ENCODE measurements at places on chromosomes 16 and 17.
A peak's percentile ranks its signal among the peaks of the same experiment; 100 is the strongest.

DNA sequence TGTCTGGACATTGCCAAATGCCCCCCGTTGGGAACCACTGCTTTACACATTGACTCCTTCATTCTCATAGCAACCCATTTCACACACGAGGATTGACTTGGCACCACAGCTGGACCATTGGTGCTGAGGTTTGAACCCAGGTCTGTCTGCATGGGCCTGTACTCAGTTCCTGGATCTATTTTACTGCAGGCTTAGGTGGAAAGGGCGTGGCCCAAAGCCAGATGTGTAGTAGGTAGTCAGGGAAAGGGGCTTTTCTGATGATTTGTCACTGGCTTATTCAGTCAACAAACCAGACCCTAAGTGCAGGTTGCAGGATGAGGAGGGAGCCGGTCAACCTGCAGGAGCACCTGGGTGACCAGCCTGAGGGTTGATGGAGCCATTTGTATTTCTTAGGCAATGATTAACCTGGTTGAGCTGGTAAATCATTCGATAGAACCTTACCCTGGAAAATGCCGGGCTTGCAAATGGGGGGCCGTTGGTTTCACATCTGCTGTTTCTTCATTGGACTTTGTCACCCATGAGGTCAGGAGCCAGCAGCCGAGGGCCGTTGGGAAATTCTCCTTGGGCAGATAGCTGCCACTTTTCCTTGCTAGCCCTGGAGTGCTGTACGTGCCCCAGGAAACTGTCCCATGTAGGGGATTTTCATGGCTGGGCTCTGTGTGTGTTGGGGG, 104.4 kb downstream of the CMIP start:
- DNase-seq = no peak

DNA sequence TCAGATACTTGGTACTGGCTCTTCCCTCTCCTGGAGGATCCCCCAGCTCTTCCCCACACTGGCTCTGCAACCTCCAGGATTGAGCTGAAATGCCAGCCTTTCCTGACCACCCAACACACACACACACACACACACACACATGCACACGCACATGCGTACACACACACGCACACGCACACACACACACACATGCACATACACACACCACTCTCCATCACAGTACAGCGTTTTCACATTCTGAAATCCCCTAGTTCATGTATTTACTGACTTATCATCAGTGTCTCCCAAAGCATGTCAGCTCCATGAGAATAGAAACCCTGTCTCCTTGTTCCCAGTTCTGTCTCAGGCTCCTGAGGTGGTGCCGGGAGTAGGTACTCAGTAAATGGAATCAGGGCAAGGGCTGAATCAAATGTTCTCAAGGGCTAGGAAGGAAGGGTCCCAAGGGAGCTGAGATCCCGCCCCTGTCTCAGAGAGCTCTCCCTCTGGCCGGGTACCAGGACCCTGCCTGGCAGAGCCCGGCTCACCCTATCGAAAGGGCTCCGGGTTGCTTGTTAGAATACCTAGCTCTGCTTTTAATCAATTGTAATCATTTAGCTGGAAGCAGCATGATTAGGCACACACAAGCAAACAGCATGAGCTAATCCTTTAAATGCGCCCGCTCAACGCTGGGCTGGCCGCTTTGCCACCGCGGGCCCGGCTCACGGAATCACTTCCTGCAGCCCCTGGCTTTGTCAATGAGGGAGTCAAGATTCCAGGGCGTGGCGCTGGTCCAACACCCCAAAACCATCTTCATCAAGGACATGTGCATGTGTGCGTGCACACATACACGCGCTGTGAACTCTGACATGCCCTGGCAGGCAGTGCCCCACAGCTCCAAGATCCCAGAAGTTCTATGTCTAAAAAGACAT, 140.7 kb downstream of the C16orf78 start:
- DNase-seq = no peak

DNA sequence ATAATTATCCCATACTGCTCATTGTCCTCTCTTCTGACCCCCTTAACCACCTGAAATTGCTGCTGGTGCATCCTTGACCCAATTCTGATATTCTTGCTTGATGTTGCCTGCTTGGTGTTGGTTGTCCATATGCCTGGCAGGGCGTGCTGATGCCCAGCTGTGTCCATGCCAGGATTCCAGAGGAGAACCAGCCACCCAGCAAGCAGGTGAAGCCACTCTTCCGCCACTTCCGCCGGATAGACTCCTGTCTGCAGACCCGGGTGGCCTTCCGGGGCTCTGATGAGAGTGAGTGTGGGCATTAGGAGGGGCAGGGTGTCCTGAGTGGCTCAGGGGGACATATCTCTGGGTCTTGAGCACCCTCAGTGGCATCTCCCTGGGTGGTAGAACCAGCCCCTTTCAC, 11.4 kb downstream of the RAPGEFL1 start:
- DNase-seq = no peak

- no peak for DNase-seq
Observed at GRCh38 chr17:413016-413350, 60.4 kb upstream of the RPH3AL start.

DNA sequence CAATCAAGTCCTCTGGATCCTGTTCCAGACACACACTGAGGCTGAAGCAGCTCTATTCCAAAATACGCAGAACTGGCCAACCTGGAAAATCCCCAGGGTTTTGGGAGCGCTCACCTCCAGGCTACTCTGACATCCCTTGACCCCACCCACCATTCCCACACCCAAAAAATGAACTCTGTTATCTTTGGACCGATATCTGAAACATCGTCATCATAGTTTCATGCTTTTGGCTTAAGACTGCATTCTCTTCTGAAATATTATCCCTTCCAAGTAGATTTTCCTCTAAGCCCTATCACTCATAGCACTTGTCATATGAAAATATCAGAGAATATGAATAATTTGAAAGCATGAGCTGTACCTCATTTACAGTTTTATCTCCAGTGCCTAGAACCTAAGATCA, 34.7 kb downstream of the VAT1L start:
- DNase-seq = no peak

DNA sequence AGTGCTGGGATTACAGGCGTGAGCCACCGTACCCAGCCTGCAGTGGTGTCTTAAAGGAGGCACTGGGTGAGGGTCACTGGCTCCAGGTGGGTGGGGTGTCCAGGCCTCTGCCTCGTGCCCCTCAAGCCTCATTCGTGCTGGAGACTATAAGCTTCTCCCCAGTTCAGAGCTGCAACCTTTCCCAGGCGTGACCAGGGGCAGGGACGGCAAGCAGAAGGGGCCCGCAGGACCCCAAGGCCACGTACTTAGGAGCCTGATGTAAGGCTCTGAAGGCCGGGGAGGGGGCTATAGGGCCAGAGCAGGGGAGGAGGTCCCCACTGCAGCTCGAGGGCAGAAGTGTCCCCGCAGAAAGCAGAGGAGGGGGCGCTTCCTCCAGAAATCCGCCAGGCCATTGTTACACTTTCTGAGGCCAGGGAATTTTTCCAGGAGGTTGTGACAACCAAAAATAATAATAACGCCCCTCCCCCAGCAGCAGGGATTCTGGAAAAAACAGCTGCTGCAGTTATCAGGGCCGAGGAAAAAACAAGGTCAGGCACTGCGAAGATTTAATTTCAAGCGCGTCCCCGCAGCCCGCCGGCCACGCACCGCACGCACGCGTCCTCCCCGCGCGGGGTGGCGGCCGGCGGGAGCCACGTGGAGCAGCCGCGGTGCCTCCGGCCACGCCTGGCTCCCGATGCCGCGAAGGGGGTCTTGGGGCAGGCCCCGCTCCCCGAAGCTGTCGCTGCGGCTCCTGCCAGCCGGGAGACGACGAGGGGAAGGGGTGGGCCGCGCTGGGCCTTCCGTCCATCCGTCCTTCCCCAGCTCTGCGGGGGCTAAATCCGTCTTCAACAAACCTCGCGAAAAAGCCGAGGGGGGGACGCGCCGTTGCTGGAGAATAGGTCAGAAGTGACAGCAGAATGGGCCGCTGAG, 45.8 kb upstream of the SLC38A10 start:
- DNase-seq = no peak

- DNase-seq = no peak
Observed at GRCh38 chr17:7326186-7326585, 2.9 kb downstream of the NEURL4 start.

DNA sequence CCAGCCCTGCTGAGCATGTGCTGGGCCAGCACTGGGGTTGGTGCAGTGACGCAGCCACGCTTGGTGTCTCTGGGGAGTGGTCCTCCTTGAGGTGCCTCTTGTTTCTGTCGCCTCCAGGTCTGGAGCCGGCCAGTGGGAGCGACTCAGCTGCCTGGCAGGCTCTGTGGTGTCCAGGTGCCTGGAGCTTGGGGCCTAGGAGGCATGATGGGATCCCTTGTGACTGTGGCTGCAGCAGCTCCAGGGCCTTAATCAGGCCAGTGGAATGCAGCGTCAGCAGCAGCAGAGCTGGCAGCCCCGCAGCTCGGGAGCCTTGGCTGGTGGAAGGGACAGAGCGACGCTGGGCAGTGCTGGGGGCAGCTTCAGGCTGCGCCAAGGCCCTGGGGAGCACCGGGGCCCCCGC, 74.7 kb upstream of the CIBAR2 start:
- DNase-seq = no peak

DNA sequence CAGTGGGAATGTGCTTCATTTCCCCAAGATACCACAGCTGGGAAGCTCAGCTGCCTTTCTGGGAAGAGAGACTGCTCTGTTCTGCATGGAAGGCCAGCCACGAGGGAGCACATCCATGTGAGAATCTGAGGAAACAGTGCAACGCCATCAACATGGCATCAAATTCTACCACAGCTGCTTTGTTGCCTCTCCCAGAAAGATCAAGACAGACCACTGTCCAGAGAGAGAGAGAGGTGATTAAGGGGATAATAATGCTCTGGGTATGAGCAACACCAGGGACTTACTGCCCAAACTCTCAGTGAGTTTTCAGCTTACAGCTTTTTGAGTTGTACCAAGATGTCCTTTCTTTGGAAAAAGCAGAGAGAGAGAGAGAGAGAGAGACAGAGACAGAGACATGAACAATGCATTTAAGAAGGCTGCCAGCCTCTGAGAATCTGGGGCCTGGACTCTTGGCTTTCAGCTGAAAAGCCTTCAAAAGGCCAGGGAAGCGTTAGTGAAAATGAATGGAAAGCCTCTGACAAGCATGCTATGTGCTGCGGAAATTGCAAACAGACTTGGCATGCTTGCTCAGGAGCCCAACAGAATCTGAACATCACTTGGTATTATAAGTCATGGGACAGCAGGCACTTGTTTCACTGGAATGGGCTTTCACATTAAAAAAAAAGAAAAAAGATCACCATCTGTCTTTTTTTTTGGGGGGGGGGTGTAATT, 223.1 kb downstream of the MAP2K6 start:
- DNase-seq = no peak

DNA sequence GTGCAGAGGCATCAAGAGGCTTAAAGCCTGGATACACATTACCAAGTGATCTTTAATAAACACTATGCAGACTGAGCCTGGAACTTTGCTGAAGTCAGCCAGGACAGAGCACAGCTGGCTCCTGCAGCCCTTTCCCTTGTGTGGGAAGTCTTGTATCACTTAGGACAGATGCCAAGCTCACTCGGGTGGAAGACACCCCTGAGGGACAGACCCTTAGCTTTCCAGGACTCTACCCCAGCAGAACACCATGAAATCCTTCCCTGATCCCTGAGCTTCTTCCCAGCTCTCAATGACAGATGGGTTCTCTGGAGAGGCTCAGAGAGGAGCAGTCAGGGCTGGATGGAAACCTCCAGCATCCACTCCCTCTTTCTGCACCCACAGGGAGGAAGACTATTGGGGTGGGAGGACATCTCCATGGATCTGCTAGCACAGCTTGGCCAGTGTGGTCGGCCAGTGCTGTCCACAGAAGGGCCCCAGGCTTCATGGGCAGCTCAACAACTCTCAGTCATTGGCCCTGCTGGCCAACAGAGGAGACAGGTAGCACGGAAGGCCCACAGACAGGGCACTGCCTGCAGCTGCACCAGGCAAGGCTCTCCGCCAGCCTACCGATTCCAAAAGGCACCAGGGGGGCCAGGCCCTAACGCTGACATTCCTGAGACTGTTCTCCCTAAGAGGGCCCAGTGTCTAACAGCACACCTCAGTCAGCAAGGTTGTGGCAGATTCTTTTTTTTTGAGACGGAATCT, 15.9 kb downstream of the RAB5C start:
- DNase-seq = no peak

- peak; percentile 55 for DNase-seq
Observed at GRCh38 chr16:78045865-78046581, 23.7 kb downstream of the CLEC3A start.

- no peak for DNase-seq
Observed at GRCh38 chr16:67117716-67118115, 8.0 kb downstream of the PHAF1 start.

- no peak for DNase-seq
Observed at GRCh38 chr17:83126275-83126811, 46.9 kb downstream of the METRNL start.

DNA sequence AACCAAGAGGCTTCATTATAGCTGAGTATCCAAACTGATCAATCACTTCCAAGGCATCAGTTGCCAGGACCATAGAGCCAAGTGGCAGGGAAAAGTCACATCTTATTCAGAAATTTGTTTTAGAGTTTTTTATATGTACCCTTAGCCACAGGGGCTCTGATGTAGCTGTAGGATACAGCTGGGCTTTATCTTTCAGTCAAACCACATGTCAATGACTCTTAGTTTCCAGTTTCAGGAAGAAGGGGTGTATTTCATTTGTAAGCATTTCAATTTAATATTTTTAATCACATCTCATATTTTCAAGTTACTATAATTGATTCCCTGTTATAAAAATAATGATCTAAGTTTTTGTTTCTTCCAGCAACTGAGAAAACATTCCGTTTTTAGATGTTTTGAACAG, 2.9 kb upstream of the FLCN start:
- no peak for DNase-seq

DNA sequence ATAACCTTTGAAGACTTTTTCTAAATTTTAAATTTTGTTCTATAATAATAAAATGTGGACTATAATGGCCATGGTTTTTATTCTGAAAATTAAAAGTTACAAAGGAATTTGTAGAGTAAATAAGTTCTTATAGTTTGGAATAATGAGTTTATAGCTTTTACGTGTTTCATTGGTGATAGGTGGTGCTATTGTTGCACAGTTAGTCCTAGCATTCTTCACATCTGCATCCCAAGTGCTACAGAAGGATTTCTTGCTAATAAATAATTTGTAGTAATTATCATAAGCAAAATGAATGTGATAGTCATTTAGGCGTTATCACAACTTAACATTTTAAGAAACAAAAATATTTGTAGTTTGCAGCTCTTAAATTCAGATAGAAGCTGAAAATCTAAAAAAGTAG, 67.9 kb downstream of the BCAS3 start:
- no peak for DNase-seq

DNA sequence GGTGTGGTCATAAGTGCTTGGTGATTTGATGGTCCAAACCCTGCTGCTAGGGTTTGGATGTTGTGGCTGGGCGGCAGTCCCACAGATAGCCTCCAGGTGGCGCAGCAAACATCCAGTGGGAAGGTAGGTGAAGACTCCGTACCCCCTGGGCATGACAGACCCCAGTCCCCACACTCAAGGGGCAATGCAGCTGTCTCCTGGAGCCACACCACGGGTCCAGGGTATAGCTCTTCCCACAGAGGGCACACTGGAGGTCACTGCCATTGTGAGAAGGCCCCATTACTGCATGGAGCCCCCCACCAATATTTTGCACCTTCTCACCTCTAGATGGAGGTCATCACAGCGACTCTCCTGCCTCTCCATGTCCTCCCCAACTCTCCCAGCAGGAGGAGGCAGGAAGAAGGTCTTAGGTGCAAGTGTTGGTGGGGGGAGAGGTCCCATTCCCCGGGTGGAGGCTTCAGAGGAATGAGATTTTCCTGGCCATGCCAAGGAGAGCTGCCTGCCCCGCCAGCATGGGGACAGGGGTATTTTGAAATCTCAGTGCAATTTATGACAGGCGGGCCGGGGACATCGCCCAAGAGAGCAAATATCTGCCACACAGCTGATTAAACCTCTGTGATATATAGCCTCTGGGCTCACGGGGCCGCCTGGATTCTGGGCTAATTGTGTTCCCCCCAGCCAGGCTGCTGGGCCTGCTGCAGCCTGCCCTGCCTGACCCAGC, 17.1 kb upstream of the C17orf113 start:
- peak; percentile 67 for DNase-seq
